ENCODE measurements at places on chromosomes 2 and 18. TPM values are rescaled to one million over a fixed set of nuclear protein-coding genes. Genes with fewer than 3 reads are reported as not detected.

The CDK15 gene
- total RNA-seq, result 2.3 TPM

The TCF23 gene
- 0.18 TPM for total RNA-seq

The GREB1L gene
- total RNA-seq, result 0.28 TPM

The SLC9A2 gene
- 0.52 TPM for total RNA-seq

The GREB1 gene
- 2.9 TPM for total RNA-seq

GRCh38 chr2:162369551-162369950 is 25.6 kb downstream of the GCA start:
- no peak for DNase-seq
- no peaks in the 10 kb centered on the region for H3K36me3 ChIP-seq
- no peak overlapping the region for H3K27ac ChIP-seq
- no peaks in the 10 kb centered on the region for H3K4me1 ChIP-seq
- no peaks in the 10 kb centered on the region for H3K27me3 ChIP-seq

DNA sequence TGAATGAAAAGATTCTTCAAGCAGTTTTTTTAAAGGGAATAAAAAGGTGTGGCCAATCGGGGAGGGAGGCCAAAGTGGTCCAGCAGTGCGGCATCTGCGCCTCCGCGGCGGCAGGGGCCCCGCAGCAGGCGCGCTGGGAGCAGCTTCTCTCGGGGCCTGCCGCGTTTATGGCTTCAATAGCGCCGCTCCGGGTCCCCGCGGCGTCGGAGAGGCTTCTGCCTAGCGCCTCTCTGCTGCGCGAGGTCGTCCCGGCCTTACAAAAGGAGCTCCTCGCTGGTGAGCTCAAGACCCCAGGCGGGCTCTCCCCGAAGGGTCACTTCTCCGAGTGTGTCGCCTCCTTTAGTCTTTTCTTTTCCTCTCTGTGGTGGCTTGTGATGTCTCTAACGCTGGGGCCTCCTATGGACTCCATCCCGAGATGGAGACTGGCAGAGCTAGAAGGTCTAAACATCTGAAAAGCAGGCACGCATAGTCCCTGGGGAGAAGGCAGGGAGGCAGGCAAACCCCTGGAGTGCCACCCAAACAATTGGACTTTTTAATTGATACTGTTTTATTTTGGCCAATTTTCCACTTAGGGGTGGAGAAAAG is 67.1 kb downstream of the SUMO1 start:
- H3K36me3 ChIP-seq, result no peaks in the 10 kb centered on the region
- H3K4me3 ChIP-seq, result no peak overlapping the region
- no peak overlapping the region for H3K27ac ChIP-seq
- no peaks in the 10 kb centered on the region for H3K27me3 ChIP-seq

DNA sequence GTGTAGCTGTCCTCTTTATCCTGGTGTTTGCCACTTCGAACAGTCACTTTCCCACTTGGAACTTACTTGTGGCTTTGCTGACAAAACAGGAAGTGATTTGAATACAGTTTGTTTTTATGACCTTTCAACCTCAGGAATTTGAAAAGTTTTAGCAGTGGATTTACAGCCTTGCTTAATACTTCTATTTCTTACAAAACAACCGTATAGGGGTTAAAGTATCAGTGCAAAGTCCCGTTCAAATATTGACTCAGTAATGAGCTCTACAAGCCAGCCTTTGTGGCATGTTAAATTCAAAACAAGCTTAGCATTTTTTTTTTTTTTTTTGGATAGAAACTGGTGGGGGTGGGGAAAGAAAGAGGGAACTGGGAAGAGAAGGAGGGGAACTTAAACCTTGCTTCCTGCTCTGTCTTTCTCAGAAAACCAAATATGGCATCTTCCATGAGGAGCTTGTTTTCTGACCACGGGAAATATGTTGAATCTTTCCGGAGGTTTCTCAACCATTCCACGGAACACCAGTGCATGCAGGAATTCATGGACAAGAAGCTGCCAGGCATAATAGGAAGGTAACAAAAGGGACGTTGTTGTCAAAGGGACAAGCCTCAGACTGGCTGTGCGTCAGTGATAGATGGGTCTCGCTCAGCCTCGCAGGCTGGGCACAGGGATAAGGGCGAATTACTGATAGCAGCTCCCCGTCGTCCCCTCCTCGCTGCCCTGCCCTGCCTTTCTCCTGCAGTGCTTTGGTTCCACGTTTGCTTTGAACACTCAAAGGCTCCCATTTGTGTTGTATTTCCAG is at the start of gene HNMT:
Gene HNMT (plus strand): TSS at position 408 of the 793 bp plus-strand sequence. CDS start 19 bp downstream, at position 427.
- H3K36me3 ChIP-seq, result no peaks in the 10 kb centered on the region
- no peaks in the 10 kb centered on the region for H3K27me3 ChIP-seq
- H3K4me1 ChIP-seq, result peaks cover 39% of the 10 kb centered on the region
- peak; percentile 88 for DNase-seq
- H3K4me3 ChIP-seq, result peak within 1 kb of the TSS; percentile 36
- peak within 1 kb of the TSS; percentile 89 for H3K27ac ChIP-seq

DNA sequence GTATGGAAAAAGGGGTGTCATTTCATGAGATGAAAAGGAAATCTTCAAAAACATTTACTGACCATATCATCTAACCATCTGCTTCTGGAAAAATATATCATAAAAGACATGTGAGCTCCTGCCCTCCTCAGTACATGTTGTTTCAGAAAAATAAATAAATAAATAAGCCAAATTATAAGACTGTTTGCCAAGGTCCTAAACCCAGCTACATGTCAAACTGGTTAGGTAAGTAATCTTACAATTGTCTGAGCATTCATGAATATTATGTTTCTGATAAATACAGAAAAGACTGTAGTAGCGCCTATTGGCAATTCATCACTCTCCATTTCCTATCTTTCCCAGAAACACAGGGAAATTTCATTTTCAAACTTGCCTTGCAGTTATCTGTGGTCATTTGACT is 138.9 kb upstream of the SETBP1 start:
- DNase-seq, result no peak
- H3K4me1 ChIP-seq, result no peaks in the 10 kb centered on the region
- H3K27ac ChIP-seq, result no peak overlapping the region
- no peaks in the 10 kb centered on the region for H3K27me3 ChIP-seq
- H3K4me3 ChIP-seq, result no peak overlapping the region
- no peaks in the 10 kb centered on the region for H3K36me3 ChIP-seq

DNA sequence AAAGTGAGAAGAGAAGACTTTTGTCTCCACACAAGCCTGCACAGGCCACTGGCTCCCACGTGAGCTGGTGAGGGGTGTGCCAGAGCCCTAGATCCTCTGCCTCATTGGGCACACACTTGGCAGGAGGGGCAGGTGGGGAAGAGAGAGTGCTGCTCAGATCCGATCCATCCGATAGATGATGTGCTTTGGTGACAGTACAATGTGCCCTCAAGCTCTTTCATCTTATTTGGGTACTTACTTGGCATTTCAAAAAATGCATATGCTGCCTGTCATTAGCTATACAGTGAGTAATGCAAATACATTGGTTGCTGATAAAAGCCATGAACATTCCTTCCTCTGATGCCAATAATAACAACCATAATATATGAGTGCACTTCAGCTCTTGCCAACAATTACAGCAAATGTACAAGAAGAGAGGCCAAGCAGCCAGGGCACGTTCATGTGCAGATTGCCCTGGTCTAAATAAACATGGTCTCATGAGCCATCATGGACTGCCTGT is 255.3 kb downstream of the VAPA start:
- H3K4me1 ChIP-seq, result peaks cover 12% of the 10 kb centered on the region
- no peaks in the 10 kb centered on the region for H3K36me3 ChIP-seq

GRCh38 chr18:33833842-33834241 is 255.8 kb downstream of the ASXL3 start:
- no peaks in the 10 kb centered on the region for H3K27me3 ChIP-seq
- no peak overlapping the region for H3K4me3 ChIP-seq
- H3K36me3 ChIP-seq, result no peaks in the 10 kb centered on the region
- no peak for DNase-seq

DNA sequence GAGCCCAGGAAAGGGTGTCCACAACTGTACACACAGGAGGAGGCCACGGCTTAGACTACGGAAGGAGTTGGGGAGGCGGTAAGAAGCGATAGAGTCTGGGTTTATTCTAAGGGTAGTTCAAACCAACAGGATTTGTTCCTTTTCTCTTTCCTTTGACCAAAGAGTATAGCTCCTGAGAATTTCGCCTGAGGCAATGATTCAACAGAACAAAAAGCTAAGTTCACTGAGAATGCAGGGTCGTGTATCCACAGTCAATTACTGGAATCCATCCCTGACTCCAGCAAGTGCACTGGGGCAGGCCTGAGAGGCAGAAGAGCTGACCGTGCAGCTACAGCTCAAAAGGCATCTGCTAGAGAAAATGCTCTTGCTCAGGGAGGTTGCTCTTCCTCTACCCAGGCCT is 140.9 kb downstream of the TFCP2L1 start:
- H3K27me3 ChIP-seq, result no peaks in the 10 kb centered on the region
- DNase-seq, result no peak
- no peaks in the 10 kb centered on the region for H3K4me1 ChIP-seq
- H3K36me3 ChIP-seq, result no peaks in the 10 kb centered on the region

DNA sequence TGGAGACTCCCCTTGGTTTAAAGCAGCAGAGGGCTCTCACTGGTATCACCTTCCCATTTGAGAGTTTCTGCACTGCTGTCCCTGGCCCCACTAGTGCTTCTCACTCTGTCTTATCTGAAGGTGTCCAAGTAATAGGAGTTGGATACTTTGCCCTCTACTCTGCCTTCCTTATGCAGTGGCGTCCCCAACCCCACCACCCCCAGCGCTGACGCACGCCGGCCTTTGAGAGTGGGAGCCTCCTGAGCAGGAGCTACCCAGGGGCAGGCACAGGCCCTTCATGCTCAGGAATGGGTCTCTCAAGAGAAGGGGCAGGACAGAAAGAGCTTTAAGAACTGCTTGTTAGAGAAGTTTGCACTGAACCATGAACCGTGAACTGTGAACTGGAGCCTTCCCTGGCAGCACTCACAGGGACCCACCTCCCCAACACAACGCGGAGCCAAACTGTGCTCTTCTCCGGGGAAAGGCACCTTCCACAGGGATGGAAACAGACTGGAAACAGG is 3.3 kb downstream of the CIB4 start:
- peaks cover 6% of the 10 kb centered on the region for H3K4me1 ChIP-seq
- H3K36me3 ChIP-seq, result no peaks in the 10 kb centered on the region
- H3K27me3 ChIP-seq, result no peaks in the 10 kb centered on the region

DNA sequence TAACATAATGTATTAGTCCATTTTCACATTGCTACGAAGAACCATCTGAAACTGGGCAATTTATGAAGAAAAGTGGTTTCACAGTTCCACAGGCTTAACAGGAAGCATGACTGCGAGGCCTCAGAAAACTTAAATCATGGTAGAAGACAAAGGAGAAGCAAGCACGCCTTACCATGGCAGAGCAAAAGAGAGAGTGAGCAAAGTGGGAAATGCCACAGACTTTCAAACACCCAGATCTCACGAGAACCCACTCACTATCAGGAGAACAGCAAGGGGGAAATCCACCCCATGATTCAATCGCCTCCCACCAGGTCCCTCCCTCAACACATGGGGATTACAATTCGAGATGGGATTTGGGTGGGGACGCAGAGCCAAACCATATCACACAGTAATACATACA is 22.5 kb downstream of the PIGN start:
- no peak for DNase-seq
- H3K36me3 ChIP-seq, result no peaks in the 10 kb centered on the region
- H3K27ac ChIP-seq, result no peak overlapping the region
- peaks cover 1% of the 10 kb centered on the region for H3K4me1 ChIP-seq

GRCh38 chr2:80073134-80073561 is 231.4 kb downstream of the LRRTM1 start:
- no peaks in the 10 kb centered on the region for H3K27me3 ChIP-seq
- no peak overlapping the region for H3K4me3 ChIP-seq
- peak; percentile 89 for DNase-seq

DNA sequence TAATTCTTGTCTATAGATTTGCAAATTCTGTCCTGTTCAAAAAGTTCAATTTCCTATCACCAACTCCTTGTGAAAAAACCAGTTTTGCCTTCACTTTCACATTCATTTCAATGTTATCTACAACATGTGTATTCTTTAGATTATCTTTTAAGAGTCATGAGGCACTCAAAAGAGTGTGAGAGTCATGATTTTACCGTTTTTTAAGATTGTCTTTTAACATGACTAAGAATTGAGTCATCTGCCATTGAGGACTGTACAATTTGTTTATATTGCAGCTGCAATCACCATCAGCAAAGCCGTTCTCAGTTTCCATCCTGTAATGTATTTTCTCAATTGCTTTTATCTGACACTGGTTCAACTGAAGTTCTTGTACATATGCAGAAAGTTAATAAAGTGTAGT is 275.8 kb downstream of the LNPK start:
- no peaks in the 10 kb centered on the region for H3K27me3 ChIP-seq
- peak; percentile 68 for DNase-seq
- H3K36me3 ChIP-seq, result no peaks in the 10 kb centered on the region
- no peaks in the 10 kb centered on the region for H3K4me1 ChIP-seq
- no peak overlapping the region for H3K4me3 ChIP-seq
- no peak overlapping the region for H3K27ac ChIP-seq

GRCh38 chr2:39851251-39851650 is 72.2 kb upstream of the THUMPD2 start:
- DNase-seq, result no peak
- H3K36me3 ChIP-seq, result no peaks in the 10 kb centered on the region

DNA sequence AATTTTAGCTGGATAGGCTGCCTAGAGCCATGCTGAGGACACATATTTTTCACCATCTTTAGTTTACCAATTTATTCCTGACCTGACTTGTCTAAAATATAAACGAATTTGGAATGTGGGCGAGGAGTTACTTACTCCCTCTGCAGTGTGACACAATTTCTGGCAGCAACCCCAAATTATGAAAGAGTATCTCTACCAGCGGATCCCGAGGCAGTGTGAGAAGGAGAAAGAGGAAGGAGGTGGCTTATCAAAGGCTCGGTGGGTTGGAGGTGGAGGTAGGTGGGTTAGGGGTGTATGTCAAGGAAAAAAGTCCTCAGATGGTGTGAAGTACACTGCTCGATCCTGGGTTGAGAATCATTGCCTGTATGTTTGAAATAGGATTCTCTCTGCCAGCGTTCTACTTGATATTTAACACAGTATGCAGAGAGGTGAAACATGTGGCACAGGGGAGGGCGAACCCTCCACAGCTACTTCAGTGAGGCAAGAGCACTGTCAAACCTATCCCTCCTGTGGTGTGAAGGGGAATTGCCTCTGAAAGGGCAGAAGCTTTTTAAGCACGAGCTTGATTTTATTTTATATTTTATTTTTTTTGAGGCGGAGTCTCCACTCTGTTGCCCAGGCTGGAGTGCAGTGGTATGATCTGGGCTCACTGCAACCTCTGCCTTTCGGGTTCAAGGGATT is 76.0 kb downstream of the RFTN2 start:
- no peaks in the 10 kb centered on the region for H3K27me3 ChIP-seq
- H3K4me1 ChIP-seq, result no peaks in the 10 kb centered on the region
- no peak for DNase-seq
- peaks cover 14% of the 10 kb centered on the region for H3K36me3 ChIP-seq

DNA sequence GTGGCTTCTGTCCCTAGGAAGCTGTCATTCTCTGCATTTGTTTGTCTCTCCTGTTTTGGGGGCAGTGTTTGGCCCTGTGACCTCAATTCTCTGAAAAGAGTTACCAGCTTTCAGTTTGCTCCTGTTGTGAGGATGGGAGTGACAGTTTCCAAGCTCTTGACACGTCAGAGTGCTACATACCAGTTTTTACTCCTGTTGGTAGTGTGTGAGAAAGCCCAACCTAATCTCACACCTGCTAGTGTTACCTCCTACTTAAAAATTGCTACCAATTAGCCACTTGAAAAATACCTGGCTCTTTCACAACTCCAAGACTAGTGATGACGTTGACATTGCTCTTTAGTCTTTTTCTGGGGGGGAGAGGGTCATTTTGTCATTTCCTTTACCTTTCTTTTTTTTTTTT is 14.1 kb downstream of the SKA1 start:
- no peaks in the 10 kb centered on the region for H3K4me1 ChIP-seq
- no peak overlapping the region for H3K4me3 ChIP-seq
- no peaks in the 10 kb centered on the region for H3K27me3 ChIP-seq
- no peaks in the 10 kb centered on the region for H3K36me3 ChIP-seq

GRCh38 chr2:201413143-201413542 is 38.1 kb downstream of the TRAK2 start:
- no peak for DNase-seq
- H3K36me3 ChIP-seq, result peaks cover 8% of the 10 kb centered on the region
- H3K27ac ChIP-seq, result no peak overlapping the region
- H3K27me3 ChIP-seq, result no peaks in the 10 kb centered on the region
- peaks cover 18% of the 10 kb centered on the region for H3K4me1 ChIP-seq
